ENCODE measurements at places on chromosomes 4 and X.

DNA sequence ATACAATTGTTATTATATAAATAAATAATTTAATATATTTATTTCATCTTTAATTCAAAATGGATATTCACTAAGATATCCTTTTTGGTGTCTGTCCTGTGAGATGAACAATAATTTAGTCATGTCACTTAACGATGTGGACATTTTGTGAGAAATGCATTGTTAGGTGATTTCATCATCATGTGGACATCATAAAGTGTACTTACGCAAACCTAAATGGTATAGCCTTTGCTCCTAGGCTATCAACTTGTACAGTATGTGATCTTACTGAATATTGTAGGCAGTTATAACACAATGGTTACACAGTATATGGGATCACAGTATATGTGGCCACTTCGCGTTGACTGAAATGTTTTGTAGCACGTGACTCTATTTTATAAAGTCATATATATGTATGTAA is 20.2 kb upstream of the CHRNA9 start:
- peak; percentile 42 for DNase-seq

DNA sequence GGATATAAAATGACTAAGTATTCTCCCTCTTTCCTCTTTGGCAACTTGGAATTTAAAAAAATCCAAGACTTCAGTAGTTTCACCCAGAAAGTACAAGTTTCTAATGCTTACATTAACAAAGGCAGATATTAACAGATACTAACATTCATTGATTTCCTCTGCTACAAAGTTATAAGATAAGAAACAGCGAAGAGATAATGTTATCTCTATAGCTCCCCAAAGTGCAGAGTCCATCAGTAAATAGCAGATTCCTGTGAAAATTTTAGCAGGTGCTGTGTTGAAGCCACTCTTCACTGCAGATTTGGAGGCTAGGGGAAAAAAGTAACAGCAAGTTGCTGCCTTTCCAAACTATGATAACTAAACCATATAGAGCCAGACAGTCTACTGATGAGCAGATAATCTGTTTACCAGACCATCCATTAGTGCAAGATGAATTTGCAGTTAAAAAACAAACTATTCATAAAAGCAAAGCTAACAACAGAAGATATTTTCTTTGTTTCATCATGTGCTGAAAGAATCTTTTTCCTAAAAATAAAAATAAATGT is 3.3 kb upstream of the CAMK2D start:
- no peak for DNase-seq

- no peak for DNase-seq
Observed at GRCh38 chr4:156576946-156577345, 394.7 kb downstream of the PDGFC start.

- DNase-seq, result no peak
Observed at GRCh38 chr4:69057620-69058409, 38.5 kb upstream of the UGT2B7 start.

GRCh38 chr4:126182336-126182735 is 867.6 kb downstream of the FAT4 start:
- no peak for DNase-seq

- no peak for DNase-seq
Observed at GRCh38 chr4:88409206-88409605, 30.6 kb downstream of the HERC6 start.

GRCh38 chr4:69026974-69027373 is 69.3 kb upstream of the UGT2B7 start:
- no peak for DNase-seq

GRCh38 chr4:101958547-101958946 is 168.0 kb downstream of the BANK1 start:
- DNase-seq, result no peak

DNA sequence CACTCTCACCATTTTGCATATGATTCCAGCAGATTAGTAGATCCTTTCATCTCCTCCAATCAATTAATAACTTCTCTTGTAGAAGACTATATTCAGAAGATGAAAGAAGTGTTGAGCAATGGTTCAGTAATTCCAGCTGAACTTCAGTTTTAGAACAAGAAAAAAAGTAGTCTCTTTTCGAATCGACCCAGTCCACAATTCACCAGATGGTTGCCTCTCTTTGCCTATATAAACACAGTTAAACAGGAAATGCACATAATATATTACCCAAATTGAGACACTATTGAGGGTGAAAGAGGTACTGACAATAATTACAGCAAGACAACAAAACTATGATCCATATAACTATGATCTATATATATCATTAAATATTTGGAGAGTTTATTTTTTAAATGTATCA is 16.8 kb upstream of the FAM241A start:
- DNase-seq, result no peak

DNA sequence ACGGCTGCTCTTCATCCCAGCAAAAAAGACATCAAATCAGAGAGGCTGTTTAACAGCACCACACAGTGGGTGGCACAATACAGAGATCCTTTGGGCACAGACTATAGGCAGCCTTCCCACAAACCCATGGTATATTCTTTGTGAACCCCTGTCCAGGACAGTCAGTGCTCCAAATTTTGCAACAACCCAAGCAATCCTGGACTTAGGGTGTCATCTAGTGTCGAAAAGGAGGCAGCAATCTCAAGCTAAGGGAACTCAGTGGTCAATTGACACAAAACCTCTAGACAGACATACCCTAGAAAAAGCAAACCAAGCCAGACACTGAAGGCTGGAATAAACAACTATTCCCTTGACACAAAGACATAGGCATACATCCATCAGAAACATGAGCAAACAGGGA is 137.4 kb downstream of the BMP15 start:
- no peak for DNase-seq

DNA sequence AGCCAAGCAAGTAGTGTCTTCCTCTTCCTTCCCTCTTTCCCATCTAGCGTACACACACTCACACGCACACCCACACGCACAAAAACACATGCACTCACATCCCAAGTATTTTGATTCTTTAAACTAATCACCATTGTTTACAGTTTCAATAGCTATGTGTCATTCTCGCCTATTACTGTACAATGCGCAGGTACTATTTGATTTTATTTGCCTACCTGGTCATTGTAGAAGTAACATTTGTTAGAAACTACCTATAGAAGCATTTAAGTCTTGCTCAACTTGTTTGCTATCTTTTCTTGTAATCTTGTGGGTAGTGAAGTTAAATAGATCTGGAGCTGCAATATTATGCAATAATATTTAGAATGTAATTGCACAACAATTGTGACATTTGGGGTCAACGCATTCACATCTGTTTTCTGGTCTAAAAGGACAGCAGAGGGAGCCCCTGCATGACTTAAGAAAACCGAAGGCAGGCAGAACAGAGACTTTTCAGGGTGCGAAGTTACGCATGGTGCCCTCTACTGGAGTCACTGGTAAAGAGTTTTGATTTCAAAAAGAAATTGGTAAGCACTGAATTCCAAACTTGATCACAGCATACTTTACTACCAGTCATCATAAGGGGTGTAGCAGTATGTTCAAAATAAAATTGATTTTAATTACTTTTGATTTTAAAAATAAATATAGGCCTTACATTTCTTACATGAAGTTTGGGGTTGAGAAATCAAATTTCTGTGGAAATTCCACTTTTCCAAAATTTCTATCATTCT is 503.3 kb upstream of the FAM241A start:
- peak; percentile 91 for DNase-seq

DNA sequence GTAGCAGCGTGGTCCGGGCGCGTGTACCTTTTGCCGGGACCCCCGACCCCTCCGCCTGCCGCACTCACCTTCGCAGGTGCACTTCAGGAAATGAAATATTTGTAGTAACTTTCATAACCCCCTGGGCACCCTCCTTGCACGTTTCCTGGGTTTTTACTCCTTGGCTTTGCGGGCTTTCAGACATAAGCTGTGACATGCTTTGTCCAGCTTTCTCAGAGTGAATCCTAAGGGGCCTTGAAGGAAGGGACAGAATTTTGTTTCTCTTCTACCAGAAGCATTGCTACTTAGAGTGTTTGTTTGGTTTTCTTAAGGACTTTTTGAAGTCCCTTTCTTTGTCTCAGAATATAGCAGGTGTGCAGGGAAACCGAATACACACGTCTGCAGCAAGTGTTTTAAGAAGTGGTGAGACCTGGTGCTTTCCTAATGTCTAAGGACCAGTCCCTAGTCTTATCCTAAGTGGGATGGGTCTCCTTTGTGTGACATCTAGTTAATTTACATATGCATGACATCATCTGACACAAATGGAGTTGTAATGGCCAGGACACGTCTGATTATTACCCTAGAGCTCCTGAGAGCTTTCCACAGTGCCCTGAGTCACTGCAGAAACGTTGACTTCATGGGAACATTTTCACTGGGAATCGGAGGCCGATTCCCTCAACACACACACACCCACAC is 1.3 kb downstream of the FAM149A start:
- DNase-seq, result no peak

DNA sequence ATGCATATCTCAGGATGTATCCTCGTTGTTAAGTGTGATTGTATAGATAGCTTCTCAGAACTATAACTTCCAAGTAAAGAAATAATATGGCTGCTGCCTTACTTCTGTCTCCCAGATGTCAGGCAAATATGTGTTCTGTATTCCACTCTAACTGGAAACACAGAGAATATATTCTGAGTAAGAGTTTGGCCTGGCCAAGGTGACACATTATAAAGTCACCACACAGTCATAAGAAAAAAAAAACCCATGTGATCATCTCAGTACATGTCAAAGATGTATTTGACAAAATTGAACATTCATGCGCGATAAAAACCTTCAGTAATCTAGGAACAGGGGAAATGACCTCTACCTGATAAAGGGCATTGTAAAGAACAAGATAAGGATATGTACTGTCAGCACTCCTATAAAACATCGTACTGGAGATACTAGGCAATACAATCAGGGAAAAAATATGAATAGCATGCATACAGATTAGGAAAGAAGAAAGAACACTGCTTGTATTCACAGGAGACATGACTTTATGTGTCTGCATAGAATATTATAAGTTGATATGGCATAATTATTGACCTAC is 207.1 kb downstream of the ZNF330 start:
- DNase-seq, result no peak

DNA sequence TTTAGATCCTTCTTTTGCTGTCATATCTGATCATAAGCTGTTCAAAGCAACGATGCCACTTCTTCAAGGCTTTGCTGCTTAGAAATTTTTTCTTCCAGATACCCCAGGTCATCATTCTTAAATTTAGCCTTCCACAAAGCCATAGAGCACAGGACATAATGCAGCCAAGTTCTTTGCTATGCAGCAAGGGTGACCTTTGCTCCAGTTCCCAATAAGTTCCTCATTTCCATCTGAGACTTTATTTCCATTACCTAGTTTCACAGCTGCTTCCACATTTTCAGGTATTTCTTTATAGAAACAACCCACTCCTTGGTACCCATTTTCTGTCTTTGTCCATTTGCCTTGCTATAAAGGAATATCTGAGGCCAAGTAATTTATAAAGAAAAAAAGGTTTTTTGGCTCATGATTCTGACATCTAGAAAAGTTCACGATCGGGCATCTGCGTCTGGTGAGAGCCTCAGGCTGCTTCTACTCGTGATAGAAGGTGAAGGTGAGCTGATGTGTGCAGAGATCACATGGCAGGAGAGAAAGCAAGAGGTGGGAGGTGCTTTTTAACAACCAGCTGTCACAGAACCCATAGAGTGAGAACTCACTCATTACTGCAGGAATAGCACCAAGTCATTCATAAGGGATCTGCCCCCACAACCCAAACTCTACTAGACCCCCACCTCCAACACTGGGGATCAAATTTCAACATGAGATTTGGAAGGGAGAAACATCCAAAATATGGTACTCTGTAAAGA is 11.8 kb upstream of the TASL start:
- peak; percentile 29 for DNase-seq

GRCh38 chr4:99961711-99962110 is 11.6 kb upstream of the H2AZ1 start:
- peak; percentile 8 for DNase-seq

- DNase-seq, result no peak
Observed at GRCh38 chr4:36997727-36998126, 246.8 kb upstream of the NWD2 start.

GRCh38 chr4:72591547-72592454 is 22.8 kb upstream of the ADAMTS3 start:
- no peak for DNase-seq

DNA sequence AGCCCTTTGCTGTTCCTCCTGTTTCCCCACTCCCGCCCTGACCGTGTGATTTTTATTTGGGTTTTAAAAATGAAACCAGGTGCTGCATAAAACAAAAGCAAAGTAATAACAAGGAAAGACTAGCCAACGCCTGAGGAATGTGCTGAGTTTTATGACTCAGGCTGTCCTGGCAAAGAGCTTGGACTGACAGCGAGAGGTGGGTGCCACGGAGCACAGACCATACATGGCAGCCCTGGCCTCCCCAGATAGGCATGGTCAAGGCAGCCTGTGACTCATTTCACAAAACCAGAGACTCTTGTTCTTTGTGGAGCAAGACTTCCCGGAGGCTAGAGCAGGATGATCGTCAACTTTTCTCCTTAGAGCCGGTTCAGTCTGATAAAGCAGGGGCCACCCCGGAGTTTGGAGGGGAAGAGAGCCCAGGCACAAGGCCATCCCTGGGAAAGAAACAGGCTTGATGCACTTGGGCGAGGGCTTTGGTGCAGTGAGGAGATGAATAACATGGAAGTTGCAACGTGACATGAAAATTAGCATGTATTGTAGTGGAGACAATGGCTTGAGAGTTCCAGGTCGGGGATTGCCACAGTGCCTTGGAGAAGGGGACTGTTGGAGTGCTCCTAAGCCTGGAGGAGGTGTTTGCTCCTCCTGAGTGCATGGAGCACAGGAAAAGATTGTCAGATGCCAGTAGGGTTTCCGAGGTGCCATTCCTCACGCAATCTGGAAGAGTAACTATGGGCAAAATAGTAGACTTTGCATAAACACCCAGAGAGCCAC is 54.8 kb downstream of the C4orf51 start:
- DNase-seq, result no peak

- no peak for DNase-seq
Observed at GRCh38 chrX:110412971-110413726, 54.5 kb downstream of the RTL9 start.

DNA sequence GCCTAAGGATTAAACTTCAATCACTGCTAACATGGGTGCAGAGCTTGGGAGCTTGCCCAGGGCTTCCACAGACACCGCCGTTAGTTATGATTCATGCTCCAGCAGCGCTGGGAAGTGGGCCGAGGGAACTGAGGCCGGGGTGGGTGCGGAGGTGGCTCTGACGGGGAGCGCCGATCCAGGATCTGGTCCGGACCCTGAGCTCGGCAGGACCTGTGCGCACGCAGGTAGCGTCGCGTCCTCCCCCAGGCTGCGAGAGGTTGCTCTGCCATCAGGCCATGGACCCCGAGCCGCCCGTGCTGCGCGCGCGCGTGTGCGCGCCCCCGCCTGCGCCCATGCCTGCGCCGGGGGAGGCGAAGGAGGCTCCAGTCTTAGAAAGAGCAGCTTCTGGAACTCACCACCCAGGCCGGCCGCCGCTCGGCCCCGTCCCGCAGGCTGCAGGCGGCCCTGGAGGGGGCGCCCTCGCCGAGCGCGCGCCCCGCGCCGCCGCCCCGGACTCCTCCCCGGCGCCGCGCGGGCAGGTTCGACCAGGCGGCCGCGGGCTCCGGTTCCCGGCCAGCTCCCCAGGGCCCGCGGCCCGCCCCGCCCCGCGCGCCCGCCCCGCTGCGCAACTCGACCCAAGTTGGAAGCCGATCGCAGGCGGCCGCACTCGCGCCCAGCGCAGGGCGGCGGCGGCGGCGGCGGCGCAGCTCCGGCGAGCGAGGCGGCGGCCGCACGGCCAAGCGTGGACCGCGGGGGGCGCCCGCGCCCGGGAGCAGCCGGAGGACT is 732 bp upstream of the ADRA2C start:
- no peak for DNase-seq

All from HL-60 (cell line).